ENCODE measurements at places on chromosomes 4 and X.

GRCh38 chr4:106502106-106502699, 133.6 kb upstream of the GIMD1 start:
- DNase-seq, result no peak

DNA sequence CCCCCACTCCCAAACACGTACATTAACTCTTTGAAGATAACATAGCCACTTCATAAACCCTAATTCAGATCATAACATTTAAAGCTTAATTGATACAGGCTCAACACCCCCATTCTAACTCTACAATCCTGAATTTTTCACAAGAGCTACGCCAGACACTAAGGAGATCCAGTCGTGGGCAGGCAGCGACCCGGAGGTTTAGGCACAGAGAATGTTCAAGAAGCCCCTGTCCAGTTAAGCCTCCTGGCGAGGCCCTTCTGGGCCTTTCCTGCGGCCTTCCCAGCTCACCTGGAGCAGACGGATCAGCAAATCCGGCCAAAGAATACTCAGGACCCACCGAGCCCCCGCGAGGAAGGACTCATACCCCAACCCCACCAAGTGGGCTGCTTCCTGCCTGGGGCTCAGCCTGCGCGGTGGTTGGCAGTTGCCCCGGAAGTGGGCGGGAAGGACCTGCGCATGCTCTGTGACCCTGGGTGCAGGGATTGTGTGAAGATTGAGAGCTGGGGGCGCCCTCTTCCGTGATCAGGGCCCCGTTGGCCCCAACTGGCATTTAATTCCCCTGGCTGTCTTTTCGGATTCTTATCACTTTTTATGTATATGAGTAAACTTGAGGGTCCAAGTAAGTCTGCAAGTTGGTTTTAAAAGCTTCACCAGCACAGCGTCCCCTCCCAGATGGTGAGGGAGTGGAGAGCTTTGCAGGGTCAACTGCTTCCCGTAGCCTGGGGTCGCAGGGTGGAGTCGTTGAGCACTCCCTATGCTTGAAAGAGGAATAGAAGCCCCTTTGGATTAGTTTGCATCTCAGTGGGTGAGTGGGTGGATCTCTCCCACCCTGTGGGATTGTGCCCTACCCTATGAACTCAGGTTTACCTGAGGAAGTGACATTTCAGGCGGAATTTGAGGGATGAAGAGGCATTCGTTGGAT, at the start of gene TRIM61:
Gene TRIM61 (minus strand): TSS at position 415 of the 922 bp plus-strand sequence. CDS start 7,655 bp downstream, outside the sequence.
- DNase-seq, result no peak

- DNase-seq, result no peak
These were observed 1.9 kb downstream of the POU4F2 start for GRCh38 chr4:146640465-146641061.

DNA sequence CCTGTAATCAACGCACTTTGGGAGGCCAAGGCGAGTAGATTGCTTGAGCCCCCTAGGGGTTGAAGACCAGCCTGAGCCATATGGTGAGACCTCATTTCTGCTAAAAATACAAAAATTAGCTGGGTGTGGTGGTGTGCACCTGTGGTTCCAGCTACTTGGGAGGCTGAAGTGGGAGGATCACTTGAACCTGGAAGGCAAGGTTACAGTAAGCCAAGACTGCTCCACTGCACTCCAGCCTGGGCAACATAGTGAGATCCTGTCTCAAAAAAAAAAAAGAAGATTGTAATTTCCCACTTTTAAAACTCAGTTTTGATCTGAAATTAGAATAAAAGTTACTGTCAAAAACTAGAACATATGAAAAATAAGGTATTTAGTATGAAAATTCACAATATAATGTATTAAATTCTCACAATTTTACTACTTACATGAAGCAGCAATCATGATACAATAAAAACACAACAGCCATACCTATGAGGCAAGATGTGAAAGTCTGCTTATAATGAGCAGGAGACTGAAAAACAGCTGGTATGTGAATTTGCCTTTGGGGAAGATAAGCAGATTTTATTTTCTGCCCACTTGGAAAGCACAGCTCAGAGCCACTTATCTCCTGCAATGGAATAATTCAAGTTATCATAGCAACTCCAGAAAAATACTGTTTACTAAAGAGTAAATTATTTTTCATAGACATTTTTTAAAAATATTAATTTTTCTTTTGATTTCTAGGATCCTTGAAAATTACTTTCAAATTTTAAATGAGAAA, 50.6 kb downstream of the ZGRF1 start:
- no peak for DNase-seq

- no peak for DNase-seq
These were observed 91.0 kb upstream of the PPP1R2C start for GRCh38 chrX:42869011-42869410.

- DNase-seq, result peak; percentile 27
These were observed 23.3 kb downstream of the ZNF280C start for GRCh38 chrX:130245441-130245840.

- no peak for DNase-seq
These were observed at the start of gene PORCN for GRCh38 chrX:48508400-48509244. Gene PORCN, plus strand, starts transcription at chrX:48508992. Its CDS starts 829 bp downstream, at chrX:48509821.

- no peak for DNase-seq
These were observed 18.6 kb upstream of the TMEM185A start for GRCh38 chrX:149650162-149650561.

DNA sequence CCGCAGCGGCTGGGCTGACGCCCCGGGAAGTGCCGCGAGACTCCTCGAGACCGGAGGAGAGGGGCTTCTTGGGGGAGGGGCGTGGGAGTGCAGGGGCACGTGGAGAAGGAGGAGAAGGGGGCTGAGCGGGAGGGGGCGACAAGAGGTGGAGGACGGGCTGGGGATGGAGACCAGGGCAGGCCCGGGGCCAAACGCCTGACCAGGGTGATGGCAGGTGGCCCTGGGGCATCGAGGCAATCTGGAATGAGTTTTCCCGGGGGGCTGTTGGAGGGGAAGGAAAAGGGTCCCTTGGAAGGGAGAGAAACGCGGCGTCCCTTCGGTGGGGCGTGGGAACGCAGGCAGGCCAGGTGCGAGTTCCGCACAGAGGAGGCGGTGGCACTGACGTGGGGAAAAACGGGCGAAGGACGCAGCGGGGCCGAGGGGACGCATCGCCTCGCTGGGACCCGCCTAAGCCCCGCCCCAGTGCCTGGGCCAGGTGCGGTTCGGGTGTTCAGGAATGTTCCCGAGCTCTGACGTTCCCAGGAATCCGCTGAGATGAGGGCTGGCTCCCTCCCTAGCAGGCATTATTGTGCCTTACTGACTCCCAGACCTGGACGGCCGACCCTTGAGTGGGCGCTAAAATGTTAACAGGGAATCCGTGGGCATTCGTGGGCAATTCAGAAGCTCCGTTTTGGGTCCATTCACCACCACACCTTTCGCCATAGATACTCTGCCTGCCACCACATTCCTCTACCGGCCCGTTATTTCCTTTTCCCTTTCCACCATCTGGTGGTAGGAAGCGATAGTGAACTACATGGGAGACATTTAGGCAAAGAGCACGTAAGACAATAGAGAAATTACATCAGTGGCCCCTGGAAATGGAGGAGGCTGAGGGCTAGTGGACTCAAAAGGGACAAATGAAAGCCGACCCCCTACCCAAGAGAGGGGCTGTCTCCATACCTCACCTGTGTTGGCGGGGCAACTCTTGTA, 795 bp upstream of the SH3KBP1 start:
- DNase-seq, result no peak

DNA sequence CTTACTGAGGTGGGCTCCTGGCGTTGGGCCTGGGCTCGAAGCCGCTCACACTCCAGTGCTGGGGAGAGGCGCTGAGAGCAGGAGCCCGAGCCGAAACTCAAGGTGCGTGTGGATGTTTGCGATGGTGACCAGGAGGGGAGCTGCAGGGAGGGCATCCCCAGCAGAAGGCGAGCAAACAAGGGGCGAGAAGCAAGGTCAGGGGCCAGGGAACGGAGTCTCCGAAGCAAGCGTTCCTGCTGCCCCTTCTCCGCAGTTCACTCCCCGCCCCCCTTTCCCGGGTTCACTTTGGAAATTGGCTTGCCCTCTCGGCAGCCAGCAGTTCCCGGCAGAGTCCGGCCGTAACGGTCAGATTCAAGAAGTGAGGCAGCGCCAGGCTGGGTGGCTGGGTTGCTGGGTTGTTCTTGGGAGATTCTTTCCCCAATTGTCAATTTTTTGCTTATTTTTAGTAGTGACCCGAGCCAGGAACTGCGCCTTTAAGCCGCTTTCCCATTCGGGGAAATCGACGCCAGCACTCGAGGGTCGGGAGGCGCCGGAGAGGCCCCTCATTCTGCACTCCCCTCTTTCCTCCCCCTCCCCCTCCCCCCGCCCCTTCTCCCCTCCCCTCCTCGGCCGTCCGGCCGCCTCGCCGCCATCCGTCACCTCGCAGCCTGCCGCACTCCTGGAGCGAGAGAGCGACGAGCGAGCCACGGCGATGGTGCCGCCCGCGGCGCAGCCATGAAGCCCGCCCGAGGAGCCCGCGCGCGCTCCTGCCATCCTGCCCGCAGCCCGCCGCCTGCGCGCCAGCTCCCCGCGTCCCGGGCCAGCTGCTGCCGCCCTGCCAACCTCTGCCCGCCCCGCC, at the start of gene FRMPD3:
Gene FRMPD3 (plus strand): TSS at position 655 of the 838 bp plus-strand sequence. CDS start 76,937 bp downstream, outside the sequence.
- DNase-seq, result no peak

DNA sequence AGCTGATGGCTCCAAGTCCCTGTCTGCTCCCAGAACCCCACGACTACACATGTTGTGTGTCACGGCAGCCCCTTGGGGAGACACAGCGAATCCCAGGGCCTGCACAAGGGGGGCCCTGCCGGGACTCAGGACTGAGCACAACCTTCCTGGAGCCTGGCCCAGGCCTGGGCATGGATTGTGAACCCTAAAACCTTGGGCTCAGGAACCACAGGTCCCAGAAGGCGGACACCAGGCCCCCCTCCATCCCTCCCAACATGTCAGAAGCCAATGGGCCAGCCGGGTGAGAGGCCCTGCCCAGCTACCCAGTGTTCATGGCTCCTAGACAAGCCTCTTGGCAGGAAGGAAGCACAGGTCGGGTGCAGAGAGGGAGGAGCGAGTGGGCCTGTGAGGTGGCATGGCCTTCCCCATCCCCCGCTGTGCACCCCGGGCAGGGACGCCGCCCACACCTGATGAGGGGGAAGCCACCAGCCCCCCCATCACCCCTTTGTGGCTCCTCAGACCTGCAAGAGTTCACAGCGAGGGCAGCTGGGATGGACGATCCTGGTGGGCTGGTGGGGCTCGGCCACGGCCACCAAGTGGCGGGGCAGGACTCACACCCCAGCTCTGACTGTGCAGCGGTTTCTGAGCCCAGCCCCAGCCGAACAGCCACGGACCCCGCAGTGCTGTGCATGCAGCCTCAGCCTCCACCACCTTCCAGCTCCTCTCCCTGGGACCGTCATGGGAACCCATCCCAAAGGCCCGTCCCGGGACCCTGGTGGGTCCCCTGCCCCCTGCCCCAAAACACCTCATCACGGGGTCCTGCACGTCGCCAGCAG, 3.7 kb downstream of the PDE6B start:
- DNase-seq, result no peak

DNA sequence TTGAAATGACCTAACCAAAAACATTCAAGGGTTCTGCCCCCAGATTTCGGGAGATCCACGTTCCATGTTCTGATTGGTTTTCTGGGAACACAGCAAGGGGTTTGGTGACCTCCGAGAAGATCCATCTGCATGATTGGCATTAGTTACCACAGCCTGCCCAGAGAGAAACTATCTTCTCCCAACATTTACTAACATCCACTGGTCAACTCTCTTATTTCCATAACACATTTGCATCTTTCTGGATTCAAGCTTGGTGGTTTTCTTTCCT, 15.6 kb downstream of the SHOX start:
- DNase-seq, result no peak

- DNase-seq, result peak; percentile 74
These were observed 16.6 kb downstream of the CLCN4 start for GRCh38 chrX:10173331-10173900.

- no peak for DNase-seq
These were observed 111.6 kb upstream of the NUDT6 start for GRCh38 chr4:123034023-123034422.

DNA sequence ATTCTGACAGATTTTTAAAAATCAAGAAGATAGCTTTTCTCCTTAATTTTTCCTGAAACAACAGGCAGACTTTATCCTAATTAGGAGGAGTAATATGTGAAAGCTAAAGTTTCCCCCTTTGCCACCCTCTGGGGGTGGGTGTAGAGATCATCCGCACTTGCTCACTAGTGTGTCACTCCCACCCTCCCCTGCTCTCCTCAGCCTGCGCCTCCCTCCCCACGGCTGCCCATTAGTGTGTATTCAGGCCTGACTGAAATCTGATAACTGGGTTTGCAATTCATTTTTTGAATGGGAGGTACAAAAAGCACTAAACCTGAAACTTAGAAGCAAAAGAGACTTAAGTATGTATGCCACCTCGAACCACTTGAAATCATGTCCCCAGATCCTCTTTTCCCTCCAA, 110.4 kb upstream of the TRIM2 start:
- no peak for DNase-seq

- DNase-seq, result no peak
These were observed 420.1 kb upstream of the LCORL start for GRCh38 chr4:18441676-18442075.

DNA sequence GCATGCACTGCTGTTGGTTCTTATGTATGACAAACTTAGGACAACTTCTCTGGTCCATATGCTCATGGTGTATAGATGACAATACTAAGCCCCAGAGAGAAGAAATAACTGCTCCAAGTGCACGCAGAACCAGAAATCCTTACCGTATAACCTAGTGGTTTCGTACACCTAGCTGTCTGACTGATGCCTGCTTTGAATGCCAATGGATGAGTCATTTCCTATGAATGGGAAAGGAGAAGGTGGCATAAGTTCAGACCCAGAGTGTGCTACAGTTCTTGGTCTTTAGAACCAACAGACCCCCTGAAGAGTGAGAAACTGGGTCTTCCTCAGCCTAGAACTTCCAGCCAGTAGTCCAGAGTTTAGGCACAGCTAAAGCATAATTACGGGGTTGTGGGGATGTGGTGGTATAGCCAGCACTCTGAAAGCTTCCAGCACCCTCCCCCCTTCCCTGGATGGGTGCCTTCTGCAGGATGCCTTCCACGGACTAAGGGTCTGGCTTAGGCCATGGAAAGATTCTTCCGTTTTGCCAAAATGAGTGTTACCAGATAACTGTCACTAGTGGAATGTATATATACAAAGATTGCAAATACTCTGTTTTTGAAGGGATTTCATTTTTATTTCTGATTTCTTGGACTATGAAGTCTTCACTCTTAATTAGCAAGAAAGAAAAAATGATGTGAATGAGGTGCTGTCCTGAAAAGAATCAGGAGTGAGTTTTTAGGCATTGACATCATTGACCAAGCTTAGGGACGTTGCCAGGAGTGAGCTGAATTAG, 84.6 kb upstream of the PACRGL start:
- no peak for DNase-seq

- DNase-seq, result peak; percentile 38
These were observed 343.5 kb downstream of the RAPGEF2 start for GRCh38 chr4:159446266-159446976.

GRCh38 chr4:174222266-174222872, 61.1 kb downstream of the FBXO8 start:
- no peak for DNase-seq

GRCh38 chr4:52694936-52695335, 35.8 kb upstream of the USP46 start:
- DNase-seq, result no peak

Data from GM04504 (cell line).